ENCODE measurements at places on chromosomes 6 and 20.

DNA sequence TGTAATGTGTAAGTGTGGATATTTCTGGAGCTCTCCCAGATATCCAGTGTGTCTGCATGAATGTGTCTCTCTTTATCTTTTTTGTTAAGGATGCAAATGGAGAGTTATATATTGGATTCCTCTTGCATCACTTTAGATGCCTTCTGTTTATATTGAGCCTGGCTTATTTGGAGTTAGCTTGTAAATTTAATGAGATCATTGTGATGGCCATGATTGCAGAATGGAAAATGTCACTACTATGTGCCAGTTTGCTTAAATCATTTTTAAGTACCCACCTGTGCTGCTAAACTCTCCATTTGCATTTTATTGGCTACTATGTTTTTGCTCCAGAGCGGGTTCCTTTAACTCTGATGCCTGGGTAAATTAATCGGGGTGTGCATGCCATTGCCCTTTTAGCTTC, 334.8 kb downstream of the UTRN start:
- no peak for DNase-seq

GRCh38 chr6:97456070-97456469, 173.1 kb upstream of the MMS22L start:
- DNase-seq, result no peak

DNA sequence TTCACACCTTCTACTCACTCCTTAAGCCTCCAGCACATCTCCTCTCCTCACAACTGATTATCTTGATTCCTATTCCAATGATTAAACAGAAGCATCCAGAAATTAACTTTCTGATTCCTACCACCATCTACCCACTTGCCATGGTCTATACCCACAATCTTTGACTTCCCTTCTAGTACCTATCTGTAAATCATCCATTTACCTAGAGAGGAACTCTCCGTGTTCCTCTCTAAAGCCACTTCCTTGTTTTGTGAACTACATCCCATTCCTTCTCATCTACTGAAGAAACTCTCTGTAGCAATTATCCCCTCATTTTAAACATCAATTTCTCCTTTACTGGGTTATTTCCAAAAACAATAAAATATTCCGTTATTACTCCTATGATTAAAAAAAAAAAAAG, 167.3 kb downstream of the ARHGAP18 start:
- DNase-seq, result no peak

DNA sequence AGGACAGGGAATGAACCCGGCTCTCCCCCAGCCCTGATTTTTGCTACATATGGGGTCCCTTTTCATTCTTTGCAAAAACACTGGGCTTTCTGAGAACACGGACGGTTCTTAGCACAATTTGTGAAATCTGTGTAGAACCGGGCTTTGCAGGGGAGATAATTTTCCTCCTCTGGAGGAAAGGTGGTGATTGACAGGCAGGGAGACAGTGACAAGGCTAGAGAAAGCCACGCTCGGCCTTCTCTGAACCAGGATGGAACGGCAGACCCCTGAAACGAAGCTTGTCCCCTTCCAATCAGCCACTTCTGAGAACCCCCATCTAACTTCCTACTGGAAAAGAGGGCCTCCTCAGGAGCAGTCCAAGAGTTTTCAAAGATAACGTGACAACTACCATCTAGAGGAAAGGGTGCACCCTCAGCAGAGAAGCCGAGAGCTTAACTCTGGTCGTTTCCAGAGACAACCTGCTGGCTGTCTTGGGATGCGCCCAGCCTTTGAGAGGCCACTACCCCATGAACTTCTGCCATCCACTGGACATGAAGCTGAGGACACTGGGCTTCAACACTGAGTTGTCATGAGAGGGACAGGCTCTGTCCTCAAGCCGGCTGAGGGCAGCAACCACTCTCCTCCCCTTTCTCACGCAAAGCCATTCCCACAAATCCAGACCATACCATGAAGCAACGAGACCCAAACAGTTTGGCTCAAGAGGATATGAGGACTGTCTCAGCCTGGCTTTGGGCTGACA, 28.8 kb upstream of the ZBP1 start:
- no peak for DNase-seq

DNA sequence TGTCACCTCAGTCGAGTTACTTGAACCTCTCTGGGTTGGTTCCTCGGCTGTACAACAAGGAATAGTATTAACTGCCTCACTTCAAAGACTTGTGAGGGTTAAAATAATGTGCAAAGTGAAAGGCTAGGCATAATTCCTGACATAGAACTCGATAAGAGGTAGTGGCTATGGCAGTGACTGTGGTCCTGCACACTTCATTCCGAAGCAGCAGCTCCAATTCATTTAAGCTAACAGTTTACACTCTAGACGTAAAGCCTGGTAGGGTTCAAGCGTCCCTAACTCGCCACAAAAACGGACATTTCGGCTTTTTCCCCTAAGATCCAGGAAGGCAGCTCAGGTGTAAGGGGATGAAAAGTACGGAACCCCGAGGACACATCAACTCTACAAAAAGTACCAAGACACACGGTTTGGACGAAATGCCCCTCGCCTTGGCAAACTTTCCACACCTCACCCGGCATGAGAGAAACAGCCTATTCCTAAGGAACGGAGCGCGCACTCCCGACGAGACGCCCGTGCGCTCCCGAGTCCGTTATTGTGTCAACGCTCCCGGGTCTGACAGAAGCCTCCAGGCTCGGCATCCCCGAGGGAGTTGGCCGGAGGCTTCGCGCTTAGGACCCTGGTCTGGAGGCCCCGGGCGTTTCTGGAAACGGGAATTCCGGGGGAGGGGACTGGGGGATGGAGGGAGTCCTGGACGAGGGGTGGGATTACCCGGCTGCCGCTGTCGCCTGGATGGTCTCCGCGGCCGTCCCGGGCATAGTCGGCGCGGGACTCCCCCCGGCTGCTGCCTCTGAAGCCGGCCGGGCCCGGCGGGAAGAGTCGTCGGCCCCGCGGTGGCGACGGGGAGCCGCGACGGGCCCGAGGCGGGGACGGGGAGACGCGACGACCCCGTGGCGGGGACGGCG, 937 bp downstream of the ZNF318 start:
- DNase-seq, result no peak

DNA sequence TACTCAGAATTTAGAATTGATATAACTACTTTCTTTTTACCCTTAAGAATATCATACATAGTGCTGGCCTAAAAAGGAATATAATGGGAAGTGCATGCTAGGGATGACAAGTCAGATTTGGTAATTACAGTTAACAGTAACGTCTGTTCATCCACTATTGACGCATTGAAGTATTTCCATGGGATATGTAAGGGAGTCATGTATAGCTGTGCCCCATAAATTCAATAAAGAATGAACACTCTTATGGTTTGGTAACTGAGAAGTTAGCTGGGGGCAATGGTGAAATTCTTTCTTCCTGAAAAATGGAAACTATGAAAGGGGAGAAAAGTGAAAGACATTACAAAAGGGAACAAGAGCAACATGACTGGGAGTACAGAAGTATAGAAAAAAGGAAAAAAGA, 2.6 kb upstream of the COL19A1 start:
- DNase-seq, result no peak

GRCh38 chr6:117469791-117470190, 12.7 kb upstream of the DCBLD1 start:
- DNase-seq, result no peak

- DNase-seq, result no peak
Observed at GRCh38 chr6:84274856-84275255, 47.4 kb upstream of the CEP162 start.

- no peak for DNase-seq
Observed at GRCh38 chr6:45054610-45055009, 273.5 kb upstream of the RUNX2 start.

GRCh38 chr20:48736636-48737035, 91.2 kb downstream of the PREX1 start:
- DNase-seq, result no peak

DNA sequence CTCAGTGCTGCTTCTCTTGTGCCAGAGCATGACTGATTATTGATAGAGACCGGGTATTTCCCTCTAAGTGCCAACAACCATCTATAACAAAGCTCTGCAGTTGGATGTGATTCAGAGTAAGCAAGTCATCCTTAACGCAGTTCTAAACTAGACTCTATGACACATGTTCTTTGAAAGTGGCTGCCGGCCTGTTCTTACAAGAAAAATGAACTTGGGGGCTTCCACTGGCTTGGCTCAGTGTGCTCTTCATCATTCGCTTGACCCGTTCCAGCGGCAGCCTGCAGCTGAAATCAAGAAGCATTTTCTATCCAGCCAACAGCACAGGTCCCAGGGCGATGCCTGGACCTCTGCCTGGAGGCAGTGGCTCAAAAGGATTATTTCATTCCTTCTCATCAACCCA, 29.8 kb downstream of the GFOD1 start:
- no peak for DNase-seq

- DNase-seq, result no peak
Observed at GRCh38 chr6:11398451-11399326, 138.9 kb upstream of the TMEM170B start.

- no peak for DNase-seq
Observed at GRCh38 chr20:23279836-23280235, 70.8 kb upstream of the NXT1 start.

GRCh38 chr6:100305209-100305869, 159.4 kb downstream of the SIM1 start:
- no peak for DNase-seq

GRCh38 chr6:167140589-167141474, 16.9 kb downstream of the GPR31 start:
- no peak for DNase-seq

DNA sequence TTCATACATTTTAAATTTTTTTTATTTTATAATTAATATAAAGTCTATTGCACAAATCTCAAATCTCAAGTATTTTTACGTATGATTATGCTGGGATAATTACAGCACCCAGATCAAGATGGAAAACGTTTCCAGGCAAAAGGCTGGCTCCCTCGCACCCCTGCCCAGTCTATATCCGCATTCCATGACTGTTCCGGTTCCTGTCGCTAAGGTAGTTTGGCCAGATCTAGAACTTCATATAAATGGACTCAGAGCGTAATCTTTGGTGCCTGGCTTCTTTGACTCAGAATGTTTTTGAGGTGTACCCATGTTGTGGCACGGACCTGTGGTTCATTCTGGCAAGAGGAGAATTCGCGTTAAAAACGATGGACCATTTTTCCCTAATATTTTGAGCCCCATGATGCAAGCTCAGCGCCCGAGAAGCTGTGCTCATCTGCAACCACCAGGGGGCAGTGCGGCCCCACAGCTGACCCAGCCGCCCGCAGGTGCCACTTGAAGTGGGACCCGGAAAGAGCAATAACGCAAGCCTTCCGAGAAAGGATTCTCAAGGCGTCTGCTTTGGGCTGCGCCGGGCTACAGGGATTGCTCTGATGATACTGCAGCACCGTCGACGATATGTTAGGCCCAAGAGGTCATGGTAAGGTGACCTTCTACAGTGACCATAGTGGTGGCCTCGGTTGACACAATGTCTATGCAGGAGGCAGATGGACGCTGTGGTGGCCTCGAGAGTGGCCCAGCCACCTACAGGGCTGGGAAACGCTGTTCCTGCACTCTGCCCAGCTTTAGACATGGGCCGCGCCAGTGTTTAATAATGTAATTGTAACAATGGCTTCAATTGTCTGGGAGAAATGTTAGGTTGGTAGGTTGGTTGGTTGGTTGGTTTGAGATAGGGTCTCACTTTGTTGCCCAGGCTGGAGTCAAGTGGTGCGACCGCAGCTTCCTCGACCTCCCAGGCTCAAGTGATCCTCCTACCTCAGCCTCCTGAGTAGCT, 160.1 kb downstream of the ZMYND8 start:
- peak; percentile 69 for DNase-seq

DNA sequence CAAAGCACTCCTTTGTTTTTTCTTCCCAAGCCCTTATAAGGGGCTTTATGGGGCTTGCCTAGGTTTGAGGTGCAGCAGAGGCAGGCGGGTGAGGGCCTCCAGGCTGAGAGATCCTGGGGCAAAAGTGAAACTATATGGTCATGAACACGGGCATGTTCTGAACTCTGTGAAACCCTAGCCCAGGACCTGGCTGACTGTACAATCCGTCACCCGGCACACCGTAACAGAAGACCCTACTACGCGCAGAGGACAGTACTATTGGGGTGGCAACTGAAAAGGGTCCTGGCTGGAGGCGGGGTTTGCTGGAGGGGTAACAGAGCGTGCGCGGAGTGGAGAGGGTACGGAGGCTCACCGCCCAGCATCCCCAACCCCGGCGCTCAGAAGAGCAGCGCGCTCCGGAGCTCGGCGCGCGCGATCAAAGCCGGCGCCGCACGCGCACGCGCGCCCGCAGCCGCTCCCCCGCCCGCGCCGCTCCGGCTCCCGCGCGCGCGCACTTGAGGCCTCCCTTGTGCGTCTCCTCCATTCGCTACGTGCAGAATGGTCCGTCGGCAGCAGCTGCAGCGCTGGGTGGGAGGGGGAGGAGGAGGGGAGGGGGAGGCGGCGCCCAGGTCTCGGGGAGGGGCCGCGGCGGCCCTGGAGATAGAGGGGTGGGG, 54.2 kb downstream of the MRPL14 start:
- peak; percentile 23 for DNase-seq

- DNase-seq, result no peak
Observed at GRCh38 chr6:17894905-17895304, 92.5 kb downstream of the KIF13A start.

DNA sequence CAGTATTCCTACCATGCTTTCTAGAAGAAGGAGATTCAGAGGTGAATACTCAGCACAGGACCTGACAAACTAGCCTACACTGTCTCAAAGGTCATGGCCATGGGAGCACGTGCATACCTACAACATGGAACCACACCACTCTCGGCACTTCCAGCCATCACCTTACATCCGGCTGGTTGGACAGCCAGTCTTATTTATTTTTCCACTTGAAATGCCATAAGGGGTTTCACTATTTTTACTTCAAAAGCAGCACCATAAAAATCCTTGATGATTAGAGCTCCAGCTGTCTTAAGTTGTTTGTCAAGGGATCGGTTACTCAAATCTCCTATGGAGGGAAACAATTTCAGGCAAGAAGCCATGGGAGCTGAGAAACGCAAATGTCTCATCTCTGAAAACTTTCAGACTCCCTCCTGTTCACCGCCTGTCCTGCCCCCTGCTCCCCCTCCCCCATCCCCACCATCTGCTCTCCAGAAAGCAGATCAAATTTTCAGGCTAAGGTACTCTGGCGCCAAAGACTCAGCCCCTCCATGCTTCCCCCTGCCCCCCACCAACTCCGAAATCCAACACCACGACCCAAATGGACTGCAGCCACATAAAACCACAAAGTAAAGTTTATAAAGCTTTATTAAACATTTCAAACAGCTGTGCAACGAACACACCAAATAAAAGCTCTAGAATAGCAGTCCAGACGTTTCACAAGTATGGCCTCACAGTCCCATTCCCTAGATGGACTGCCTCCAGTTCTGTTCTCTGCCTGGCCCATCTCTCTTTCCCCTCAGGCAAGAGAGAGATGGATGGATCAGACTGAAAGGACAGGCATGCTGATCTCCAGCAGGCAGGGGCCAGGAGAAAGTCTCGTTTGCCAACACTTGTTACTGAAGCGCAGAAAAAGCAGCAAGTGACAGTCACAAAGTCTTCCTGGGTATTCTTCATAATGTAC, 4.0 kb upstream of the NNAT start:
- no peak for DNase-seq

DNA sequence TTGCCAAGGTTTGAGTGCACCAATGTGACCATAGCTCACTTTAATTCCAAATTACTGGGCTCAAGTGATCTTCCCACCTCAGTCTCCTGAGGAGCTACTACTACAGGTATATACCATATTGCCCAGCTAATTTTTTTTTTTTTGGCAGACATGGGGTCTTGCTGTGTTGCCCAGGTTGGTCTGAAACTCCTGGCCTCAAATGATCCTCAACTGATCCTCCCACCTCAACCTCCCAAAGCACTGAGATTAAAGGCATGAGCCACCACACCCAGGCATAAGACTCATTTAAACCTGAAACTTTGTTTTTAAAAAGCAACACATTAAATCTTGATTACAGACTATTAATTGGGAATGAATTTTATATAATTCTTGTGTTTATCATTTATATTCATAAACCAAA, 67.7 kb downstream of the ARHGAP18 start:
- DNase-seq, result no peak

Data from stimulated activated CD4-positive, alpha-beta T cell treated with anti-CD3 and anti-CD28 coated beads, TNF-alpha, amount 100 ng/mL, for 1 hour (primary cell).